Glutamatergic neuron (in vitro differentiated cells): ENCODE measurements at places on chromosomes 2 and 18.

- DNase-seq: no peak
Observed at GRCh38 chr2:33081691-33082090, 134.9 kb downstream of the LTBP1 start.

GRCh38 chr2:207491086-207491485 is 38.7 kb upstream of the CREB1 start:
- no peak for DNase-seq

DNA sequence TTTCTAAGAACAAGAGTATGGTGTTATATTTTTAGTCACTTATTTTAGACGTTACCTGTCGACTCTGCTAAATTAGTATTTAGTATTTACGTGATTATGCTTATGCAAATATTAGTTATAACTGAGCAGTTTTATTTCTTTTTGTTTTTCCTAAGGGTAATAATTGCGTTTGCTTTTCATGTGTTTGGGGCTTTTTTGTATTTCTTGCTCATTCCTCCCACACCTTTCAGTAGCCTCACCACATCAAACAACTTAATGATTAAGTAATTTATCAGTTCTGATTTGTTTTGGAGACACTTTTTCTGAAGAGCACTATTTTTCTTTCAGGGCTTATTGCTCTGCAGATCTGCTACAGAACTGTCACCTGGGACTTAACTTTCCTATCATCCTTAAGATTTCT is 7.5 kb downstream of the SLC4A1AP start:
- no peak for DNase-seq

DNA sequence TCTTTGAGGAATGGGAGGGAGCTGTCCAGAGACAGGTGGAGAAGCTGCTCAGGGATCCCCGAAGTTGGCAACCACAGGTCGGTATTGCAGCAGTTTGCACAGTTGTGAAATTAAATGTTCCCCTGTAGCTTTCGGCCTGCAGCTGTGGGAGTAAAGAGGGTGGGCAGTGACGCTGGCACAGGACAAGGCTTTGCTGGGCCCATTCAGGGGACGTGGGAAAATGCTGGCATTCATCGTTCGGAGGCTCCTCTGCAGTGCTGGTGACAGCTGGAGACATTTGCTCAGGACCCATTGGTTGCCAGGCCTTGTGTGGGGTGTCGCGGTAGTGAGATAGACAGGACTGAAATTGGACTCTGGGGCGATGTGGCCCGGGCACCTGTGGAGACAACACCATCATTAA is 173.7 kb downstream of the MYCN start:
- no peak for DNase-seq

- peak; percentile 84 for DNase-seq
Observed at GRCh38 chr2:121076885-121077549, 208.0 kb downstream of the TFCP2L1 start.

- no peak for DNase-seq
Observed at GRCh38 chr18:59063300-59063906, 76.3 kb upstream of the SEC11C start.

DNA sequence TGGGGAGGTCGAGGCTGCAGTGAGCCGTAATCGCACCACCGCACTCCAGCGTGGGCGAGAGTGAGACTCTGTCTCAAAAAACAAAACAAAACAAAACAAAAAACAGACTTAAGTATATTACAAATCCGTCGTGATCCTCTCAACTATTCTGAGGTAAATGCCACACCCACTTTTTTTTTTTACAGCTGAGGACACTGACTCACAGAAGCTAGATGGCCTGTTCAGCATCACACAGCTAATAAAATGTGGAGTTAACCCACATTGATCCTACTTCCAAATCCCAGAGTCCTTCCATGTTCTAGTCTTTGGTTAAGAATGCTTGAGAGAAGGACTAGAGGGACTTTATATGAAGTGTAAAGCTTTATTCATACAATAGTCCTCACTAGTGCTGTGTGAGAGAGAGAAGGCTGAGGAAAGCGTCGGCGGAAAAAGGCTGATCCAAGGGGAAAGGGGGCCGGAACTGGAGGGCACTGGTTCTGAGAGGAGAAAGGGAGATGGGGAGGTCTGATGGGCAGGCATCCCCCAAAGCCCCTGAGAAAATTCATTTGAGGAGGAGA is 627 bp downstream of the RNF25 start:
- no peak for DNase-seq

DNA sequence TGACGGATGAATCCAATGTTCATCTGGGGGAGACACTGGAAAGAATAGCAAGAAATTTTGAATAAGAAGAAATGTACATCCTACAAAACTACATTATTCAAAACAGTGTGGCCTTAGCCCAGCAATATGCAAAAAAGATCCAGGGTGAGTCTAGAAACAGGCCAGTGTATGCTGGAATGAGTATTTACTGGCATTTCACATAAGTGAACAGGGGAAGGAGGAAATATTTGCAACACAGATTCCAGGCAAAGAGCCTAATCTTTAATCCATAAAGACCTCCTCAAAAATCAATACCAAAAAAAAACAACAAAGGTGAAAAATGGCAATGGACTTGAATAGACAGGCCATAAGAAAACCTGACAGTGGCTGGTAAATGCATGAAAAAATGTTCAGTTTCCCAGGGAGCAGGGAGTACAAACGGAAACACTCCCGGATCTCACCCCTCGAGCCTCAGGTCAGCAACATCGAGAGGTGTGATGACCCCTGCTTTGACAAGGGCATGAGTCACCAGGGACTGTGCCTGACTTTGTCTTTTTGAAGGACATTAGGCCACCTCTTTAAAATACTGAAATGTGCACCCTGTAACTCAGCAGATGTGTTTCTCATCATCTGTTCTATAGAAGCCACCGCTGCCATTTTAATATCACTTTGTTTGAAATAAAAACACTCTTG is 12.7 kb upstream of the GPC1 start:
- DNase-seq: no peak

- no peak for DNase-seq
Observed at GRCh38 chr2:241817126-241817820, 8.3 kb downstream of the NEU4 start.

GRCh38 chr2:607709-608108 is 69.5 kb downstream of the TMEM18 start:
- DNase-seq: no peak

- no peak for DNase-seq
Observed at GRCh38 chr2:21001225-21001946, 42.5 kb downstream of the APOB start.

DNA sequence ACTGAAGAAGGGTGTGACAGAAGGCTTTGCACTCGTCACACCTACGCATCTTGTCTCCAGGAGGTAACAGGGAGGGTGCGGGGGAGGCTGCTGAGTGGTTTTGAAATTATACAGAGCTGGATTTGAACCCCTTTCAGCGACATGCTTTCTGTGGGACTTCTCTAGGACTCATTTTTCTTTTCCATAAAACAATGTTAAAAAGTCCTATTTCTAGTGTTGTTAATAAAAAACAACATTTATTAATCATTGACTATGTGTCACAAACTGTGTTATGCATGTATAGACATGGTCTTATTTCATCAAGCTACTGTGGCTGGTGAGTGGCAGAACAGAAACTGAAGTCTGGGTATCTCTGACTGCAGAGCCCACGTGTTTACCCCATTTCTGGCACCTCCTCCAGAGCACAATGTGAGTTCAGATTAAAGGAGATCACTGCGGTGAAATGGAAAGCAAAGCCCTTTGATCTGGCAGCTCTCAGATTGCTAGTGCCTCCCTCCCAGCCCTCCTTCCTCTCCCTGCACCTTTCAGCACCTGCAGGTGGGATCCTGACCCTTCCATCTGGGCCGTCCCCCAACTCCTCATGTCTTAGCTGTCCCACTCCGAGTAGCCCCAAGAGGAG is 315.5 kb upstream of the MYT1L start:
- DNase-seq: no peak

GRCh38 chr18:49566217-49566770 is 4.4 kb downstream of the LIPG start:
- no peak for DNase-seq

DNA sequence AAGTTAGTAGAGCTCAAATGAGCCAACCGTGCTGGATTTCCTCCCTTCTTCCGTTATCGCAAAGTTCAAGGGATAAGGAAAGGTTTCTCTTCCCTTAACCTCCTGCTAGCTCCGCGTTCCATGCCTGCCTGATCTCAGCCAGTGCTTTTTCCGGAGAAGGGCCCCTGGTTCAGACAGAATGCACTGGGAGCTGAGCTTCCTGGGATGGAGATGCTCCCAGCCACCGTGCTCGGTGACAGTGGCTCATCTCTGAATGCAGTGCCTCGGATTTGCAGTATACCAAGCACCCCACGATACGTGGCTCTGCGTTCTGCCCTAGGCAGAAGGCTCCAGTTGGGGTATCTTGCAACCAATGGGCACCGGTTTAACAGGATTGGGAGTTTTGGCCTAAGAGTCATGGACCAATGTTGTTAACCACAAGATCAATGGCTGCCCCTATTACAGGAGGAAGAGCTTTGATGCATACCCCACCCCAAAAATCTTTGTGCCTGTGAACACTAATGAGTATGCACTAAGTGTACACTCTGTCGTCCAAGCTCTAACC is 876 bp downstream of the CNTNAP5 start:
- DNase-seq: peak; percentile 22

DNA sequence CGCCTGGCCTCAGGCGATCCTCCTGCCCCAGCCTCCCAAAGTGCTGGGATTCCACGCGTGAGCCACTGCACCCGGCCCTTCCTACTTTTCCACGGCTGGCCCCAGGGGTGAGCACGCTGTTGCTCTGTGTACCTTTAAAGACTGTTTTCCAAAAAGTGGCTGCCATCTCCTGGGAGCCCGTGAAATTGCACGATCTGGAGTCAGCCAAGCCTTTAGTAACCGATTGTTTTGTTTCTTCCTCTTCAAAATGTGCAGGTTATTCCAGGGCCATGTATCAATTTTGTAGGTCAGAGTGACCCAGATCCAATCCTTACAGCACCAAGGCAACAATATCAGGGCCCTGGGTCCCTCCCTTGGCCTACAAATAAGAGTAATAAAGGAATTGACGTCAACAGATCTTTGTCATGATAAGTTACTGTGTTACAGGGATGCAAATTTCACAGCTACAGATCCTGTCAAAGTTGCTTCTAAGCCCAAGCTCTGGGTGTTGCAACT is 135.6 kb upstream of the ZNF236 start:
- DNase-seq: peak; percentile 70

DNA sequence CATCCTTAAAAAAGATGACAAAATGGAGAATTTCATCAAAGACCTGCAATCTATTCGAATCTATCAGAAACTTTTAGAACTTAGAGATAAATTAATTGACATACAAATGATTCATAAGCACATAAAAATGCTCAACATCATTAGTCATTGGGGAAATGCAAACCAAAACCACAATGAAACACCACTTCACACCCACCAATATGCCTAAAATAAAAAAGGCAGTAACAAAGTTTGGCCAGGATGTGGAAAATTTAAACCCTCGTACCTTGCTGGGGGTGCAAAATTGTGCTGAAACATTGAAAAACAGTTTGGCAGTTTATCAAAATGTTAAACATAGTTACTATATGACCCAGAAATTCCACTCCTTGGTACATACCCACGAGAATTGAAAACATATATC is 11.5 kb upstream of the EIF2AK3 start:
- no peak for DNase-seq

GRCh38 chr2:16390561-16390960 is 275.1 kb downstream of the CYRIA start:
- no peak for DNase-seq

DNA sequence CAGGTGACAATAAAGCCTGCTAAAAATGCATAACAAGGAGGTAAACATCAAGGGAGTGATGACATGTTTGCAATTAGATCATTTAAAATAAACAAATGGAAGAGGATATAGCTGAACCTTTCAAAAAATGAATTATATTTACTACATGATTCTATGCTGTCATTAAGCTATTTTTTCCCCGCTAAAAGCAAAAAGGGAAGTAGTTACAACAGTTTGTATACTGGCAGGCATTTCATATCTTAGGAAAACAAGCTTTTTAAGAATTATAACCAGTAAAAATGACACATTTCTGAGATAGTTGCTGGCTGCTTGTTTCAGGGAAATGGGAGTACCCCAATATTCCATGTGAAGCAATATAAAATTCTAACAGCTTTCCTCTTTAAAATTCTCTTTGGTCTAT is 89.1 kb upstream of the ITGB6 start:
- DNase-seq: no peak

DNA sequence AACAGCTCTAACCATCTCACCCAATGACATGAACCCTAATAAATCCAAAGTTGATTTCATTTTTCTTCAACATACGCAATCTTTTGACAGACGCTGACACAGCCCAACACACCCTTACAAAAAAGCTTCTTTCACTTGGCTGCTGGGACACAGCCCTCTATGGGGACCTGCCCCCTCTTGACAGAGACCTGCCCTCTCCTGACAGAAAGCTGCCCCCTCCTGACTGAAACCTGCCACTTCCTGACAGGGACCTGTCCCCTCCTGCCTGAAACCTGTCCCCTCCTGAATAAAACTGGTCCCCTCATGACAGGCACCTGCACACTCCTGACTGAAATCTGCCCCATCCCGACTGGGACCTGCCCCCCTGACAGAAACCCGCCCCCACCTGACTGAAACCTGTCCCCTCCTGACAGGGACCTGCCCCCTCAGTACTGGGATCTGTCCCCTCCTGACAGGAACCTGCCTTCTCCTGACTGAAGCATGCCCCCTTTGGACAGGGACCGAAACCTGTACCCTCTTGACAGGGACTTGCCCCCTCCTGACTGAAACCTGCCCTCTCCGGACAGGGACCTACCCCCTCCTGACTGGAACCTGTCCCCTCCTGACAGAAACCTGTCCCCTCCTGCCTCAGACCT is 87.9 kb downstream of the PXDN start:
- DNase-seq: no peak

DNA sequence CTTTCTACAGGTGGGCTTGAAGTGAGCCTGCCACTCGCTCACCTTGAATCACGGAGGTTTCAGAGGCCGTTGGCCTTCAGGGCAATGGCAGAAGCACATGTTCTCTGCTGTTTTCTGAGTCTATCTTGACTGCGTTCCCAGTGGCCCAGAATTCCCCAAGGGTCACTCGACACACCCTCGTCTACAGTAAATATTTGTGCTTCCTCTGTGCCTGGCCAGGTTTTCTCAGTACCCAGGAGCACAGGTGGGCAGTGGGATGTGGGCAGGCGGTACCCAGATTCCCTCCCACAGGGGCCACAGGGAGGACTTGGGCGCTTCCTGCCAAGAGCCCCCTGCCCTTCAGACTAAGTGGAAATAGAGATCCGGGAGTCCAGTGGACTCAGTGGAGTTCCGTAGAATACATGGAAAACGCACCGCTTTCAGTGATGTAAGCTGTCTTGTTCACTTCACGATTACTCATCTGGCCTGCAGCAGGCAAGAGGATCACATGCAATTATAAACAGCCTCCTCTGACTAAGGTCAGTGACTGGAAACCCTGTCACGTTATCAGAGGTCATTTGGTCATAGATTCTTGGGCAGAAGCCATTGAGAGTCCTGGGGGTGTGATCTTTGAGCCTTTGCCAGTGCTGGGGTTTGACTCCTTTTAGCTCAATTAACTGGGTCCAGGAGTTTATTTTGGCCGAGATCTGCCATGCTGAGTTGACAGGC is 179.8 kb downstream of the NEDD4L start:
- DNase-seq: no peak

GRCh38 chr2:175034716-175035115 is 29.5 kb upstream of the CHN1 start:
- DNase-seq: no peak

GRCh38 chr2:112623913-112624777 is 21.6 kb upstream of the SLC20A1 start:
- DNase-seq: no peak
